ENCODE measurements at places on chromosomes 16 and 17. TPM values are rescaled to one million over a fixed set of nuclear protein-coding genes. Genes with fewer than 3 reads are reported as not detected.
A peak's percentile ranks its signal among the peaks of the same experiment; 100 is the strongest.

The WNT3 gene
- total RNA-seq = 0.19 TPM

The AOC3 gene
- total RNA-seq = 2.0 TPM

The KARS1 gene
- total RNA-seq = 273 TPM

The GAST gene
- total RNA-seq = not detected

DNA sequence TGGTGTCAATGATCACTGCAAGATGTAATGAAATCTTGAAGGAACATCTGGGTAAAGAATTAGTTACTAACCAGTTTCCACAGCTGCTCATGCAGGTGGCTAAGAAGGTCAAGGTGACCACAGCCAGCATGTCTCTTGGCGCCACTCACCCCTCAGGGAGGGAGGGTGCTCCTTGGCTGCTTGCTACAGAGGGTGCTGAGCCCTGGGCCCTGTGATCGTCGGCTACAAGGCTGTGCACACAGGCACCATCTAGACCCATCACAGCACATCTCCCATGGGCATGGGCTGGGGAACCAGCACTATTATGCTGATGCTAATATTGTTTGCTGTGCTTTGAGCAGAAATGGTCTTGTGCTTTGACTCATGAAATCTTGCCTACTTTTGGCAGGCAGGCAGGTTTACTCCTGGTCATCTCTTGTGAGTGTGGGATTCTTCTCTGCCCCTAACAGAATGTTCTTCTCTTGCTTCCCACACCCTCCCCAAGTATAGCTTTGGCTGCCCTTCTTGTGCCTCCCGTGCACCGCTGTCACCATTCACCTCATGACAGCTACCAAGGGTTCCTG, 36.4 kb downstream of the TXNDC11 start:
- DNase-seq = no peak

DNA sequence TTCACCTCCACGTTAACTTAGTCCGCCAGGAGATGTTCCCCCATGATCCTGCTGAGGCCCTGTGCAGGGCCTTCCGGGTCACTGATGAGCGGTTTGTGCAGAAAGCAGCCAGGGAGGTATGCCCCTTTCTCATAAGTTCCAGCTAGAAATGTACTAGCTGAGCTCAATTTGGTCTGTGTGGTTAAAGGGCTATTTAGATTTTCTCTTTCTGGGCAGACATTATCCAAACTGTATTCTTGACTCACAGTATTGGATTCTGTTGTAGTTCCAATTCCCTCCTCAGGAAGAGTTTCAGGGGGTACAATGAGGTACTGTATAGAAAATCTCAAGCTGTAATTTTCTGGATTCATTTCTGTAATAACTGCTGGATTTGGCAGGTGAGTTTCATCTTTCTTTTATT, 137.1 kb downstream of the TRIM37 start:
- DNase-seq = no peak

DNA sequence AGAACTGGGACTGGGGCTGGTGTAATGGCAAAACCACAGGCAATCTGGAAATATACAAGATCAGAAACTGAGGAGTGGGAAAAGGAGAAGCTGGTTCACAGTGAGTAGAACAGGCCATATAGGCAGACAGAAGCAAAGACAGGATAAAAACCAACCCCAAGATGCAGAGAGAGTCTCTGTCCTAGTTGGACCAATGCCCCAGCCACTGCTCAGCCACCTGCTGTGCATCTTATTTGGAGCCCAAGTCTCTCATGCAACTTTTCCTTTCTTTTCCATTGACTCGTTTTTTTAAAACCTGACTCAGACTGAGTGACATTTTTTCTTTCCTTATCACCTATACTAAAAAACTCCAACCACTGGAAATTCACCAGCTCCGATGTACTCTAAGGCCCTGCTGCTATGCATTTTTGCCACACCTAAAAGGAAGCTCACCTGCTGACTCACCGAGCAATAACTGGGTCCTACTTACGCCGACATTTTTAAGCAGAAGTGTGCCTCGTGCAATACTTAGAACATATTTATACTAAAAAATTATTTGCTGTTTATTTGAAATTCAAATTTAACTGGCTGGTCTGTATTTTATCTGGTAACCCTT, 100.8 kb upstream of the XYLT1 start:
- no peak for DNase-seq

DNA sequence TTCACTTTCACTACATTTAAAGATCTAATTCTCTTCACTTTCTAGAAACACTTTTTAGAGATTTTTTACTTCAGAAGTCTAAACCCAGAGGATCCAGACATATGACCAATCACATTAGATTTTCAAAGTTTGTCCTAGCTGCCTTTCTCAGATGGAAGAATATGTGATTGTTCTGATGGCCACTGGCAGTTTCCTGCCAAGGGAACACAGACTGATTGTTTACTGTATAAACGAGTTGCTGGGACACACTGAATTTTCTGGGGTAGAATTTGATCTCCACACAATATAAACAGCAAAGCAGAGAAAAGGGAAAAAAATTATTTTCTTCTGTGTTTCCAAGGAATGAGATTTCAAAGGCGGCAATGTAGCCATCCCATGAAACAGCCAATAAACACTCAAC, 480.0 kb downstream of the TOX3 start:
- no peak for DNase-seq

DNA sequence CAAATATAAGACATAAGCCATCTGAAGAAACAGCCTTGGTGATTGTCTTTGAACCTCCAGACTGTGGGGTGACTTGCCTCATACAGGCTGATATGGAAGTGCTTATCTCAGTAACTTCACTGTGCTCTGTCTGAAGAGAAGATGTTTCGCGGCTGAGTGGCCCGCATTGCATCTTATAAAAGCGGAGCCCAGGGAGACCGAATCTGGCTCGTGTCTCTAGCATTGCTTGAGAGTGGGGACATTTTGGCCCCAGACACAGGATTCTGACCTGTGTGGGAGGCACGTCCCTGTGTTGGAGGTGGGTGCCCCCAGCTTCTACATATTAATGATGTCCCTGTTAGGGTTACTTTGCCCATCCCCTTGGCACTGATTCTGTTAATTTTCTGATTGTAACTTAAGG, 66.4 kb downstream of the METRNL start:
- no peak for DNase-seq

GRCh38 chr16:81746566-81746965, 32.5 kb upstream of the PLCG2 start:
- DNase-seq = no peak

DNA sequence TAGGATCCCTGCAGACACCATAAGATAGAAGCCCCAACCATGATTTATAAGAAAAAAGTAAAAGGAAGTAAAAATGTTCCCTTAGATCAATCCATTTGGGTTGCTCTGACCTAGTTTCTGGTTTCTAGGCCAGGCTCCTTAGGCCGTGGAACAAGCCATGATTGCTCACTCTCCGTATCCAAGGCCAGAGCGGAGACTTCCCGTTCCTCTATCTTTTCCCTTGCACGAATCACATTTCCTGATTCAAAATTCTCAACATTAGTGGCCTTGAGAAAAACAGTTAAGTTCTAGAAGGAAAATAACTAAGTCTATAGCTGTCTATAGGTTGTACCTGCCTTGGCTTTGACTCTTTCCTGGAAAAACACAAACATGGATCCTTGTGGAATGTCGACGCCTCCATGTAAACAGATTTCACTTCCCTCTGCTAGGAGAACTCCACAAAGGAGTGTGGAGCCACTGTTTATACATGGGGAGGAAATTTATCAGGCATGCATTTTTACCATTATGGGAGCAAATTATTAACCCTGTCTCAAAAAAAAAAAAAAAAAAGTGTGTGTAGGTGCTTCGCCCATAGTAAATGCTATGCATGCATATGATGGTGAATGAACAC, 149.6 kb downstream of the ZFHX3 start:
- DNase-seq = no peak

- no peak for DNase-seq
These were observed 66.7 kb downstream of the NACA2 start for GRCh38 chr17:61524319-61524718.

DNA sequence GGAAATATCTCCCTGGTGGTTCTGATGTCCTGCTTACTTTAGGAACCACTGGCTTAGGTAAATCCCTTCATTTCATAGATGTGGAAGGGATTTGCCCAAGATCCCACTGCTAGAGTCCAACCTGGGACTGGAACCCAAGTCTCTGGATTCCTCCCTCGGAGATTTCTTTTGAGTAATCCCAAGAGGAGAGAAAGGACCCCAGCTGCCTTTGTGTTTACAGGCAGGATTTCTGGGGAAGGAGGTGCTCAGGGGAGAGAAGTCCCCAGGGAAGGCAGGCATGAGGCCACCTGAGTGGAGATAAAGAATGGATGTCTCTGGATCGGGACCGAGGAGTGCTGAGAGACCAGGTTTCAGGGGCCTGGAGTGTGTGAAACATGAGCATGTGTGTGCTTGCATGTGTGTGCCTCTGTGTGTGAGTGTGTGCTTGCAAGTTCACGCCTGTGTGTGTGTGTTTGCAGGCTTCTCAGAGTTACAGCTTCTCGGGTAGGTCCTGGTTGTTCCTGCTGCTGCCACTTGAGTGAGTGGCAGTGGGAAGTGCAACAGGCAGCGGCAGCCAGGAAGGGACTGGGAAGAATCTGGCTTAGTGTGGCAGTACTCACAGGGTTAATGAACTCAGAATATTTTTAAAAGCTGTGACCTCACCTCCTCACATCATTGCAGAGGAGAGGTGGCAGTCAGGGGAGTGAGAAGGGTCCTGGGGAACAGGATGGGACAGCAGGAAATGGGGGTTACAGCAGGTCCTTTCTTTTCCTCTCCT, 2.2 kb downstream of the KCNH6 start:
- no peak for DNase-seq

- DNase-seq = no peak
These were observed 47.0 kb downstream of the COX4I1 start for GRCh38 chr16:85846461-85846860.

DNA sequence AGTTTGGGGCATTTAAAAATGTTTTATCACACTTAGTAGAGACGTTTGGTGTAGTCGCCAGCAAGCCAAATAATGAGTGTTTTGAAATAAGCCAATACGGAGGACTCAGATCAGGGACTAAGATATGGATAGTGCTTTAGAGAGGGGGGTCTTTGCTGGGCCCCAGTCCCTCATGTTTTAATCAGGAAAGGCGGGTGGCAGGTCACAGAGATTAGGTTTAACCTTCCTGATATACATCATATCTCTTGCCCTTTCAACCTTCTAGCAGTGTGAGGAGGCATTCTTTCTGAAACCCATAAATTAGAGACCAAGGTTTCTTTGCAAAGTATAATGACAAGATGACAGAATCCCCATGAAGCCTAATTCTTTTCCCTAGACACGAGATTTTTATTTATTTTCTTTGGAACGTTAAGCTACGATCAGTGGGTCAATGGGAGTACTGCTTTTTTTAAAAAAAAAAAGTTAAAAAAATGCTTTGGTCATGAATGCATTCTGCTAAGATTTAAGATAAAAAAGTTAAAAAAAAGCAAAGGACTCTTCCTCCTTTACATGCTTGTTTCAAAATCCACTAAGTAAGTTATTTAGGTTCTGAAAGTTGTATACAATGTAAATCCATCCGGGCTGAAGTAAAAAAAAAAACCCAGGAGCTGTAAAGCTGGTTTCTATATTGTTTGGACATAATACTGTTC, 572.1 kb upstream of the SALL1 start:
- no peak for DNase-seq

DNA sequence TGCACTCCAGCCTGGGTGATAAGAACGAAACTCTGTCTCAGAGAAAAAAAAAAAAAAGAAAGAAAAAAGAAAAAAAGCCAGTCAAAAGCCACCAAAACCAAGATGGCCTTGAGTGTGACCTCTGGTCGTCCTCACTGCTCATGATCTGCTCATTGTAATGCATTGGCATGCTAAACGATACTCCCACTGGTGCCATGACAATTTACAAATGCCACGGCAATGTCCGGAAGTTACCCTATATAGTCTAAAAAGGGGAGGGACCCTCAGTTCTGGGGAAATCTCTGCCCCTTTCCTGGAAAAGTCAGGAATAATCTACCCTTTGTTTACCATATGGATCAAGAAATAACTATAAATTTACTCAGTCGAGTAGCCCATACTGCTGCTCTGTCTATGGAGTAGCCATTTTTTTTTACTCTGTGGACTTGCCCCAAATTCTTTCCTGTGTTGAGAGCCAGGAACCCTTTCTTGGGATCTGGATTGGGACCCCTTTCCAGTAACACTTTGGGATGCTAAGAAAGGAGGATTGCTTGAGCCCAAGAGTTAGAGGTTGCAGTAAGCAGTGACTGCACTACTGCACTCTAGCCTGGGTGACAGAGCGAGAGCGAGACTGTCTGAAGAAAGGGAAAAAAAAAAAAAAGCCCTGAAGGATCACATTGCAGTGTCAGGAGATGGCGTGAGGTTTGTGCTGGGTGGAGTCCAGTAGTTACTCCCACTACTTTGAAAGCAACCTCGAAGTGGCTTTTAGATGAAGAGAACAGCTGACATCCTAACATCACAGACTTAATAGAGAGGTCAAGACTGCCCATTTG, 3.7 kb upstream of the TMEM231 start:
- DNase-seq = no peak

DNA sequence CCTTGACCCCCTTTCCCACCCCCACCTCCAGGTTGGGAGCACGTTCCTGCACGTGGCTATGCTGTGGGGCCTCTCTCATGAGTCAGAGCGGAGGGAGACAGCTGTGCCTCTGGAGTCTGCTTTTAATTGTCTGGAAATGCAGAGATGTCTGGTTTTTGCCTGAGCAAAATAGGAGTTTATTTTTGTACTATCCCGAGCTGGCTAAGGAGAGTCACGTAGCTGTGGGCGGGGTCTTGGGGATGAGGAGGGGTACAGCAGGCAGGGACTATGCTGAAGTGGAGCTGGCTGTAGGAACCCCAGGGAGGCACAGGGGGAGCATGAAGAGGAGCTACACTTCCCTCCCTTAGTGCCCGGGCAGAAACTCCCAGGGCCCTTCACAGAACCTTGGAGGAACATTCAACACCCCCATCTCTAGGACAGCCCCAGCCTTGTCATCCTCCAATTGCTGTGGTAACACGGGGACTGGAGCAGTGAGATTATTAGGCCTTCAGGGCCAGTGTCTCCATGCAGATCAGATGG, 44.7 kb upstream of the LGALS9 start:
- no peak for DNase-seq

GRCh38 chr17:57704448-57704847, 40.7 kb downstream of the CCDC182 start:
- DNase-seq = no peak

DNA sequence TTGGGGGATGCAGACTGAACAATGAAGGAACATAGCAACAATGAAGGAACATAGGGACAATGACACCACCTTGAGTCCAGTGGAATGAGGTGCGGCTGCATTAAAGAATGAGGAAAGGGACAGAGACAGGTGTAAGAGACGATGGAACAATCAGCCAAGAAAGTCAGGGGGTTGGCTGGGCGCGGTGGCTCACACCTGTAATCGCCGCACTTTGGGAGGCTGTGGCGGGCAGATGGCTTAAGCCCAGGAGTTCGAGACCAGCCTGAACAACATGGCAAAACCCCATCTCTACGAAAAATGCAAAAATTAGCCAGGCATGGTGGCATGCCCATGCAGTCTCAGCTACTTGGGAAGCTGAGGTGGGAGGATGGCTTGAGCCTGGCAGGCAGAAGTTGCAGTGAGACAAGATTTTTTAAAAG, 13.6 kb upstream of the CBFB start:
- DNase-seq = peak; percentile 36

DNA sequence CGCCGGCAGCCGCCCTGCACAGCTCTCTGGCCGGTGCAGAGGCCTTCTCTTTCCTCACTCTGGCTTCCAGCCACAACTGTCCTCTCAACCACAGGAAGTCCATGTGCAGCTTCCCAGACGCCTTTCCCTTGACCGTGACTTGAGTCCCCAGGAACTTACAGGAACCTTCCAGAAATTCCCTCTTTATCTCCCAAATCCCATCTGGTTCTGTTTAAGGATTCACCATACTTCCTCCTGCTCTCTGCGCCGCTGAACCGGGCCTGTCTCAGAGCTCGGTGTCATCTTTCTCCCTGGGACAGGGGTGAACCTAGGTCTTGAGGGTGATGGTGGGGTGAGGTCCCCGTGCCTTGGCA, 65.2 kb upstream of the ZNF469 start:
- DNase-seq = no peak
